Stimulated activated CD8-positive, alpha-beta memory T cell treated with anti-CD3 and anti-CD28 coated beads, Interleukin-7, amount 100 ng/mL, for 1 hour (primary cell): ENCODE measurements at places on chromosomes 11 and 22.

- DNase-seq: no peak
Measured at GRCh38 chr11:58275002-58275401, 6.9 kb upstream of the OR10W1 start.

DNA sequence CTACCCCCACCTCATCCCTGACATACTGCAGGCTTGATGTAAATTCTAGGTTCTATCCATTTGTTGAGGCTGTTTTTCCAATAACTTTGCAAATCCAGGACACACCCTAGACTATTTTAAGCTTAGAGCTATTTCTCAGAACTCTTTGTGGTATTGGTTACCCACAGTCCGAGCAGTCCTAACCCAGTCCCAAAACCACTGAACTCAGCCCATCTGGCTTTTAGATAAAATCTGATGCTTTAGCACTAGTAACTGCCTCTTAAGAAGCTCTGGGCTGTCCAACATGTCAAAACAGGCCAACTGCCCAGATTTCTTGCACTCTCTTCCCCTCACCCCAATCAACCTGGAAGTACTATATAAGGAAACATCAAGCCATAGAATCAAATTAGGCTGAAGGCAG lies 344.4 kb upstream of the CADM1 start:
- no peak for DNase-seq

- DNase-seq: no peak
Measured at GRCh38 chr22:45860201-45860600, 116.8 kb downstream of the WNT7B start.

DNA sequence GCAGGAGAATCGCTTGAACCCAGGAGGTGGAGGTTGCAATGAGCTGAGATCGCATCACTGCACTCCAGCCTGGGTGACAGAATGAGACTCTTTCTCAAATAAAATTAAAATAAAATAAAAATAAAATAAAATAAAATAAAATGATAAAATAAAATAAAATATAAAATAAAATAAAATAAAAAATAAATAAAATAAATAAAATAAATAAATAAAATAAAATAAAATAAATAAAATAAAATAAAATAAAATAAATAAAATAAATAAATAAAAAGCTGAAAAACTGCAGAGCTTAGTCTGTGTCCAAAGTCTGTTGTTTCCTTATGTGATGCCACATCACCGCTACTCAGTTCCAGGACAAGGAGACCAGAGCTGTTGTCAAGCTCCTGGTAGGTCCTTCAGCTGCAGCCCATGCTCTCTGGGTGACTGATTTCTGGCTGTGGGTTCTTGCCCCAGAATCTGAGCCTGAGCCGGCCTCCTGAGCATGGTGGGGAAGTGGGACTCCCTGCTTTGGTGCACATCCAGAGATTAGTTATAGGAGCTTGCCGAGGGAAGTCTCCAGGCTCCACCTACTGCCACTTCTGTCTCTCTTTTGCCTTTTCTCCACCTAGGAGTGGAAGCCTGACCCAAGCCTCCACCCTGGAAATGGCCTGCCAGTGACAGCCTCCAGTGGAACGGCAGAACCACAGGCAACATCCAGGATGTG lies 31.3 kb upstream of the ADA2 start:
- no peak for DNase-seq

DNA sequence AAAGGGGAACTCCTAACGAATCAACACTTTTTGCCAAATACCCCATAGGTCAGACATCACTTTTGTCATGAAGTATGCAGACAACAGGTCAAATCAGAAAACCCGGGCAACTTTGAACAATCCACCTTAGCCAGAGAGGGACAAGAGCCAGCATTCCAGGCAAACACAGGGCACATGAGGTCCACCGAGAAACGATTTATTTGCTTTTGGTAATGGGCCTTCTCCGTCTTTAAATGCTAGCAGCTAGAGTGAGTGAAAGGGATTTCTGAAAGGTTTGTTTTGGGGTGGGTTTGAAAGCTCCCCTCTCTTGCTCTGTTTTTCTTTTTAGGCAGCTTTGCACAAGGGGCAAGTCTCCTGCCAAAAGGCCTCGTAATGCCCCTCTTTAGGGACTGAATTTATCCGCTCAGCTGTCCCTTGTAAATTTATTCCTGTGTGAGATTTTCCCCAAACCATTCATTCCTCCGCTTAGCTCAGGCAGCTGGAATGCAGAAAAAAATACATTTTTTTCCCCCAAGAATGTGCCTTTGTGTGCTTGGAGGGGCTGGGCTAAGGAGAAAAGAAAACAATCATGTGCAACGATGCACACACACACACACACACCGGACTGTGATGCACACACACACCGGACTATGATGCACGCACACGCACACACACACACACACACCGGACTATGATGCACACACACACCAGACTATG lies 196.9 kb downstream of the SNX19 start:
- no peak for DNase-seq

DNA sequence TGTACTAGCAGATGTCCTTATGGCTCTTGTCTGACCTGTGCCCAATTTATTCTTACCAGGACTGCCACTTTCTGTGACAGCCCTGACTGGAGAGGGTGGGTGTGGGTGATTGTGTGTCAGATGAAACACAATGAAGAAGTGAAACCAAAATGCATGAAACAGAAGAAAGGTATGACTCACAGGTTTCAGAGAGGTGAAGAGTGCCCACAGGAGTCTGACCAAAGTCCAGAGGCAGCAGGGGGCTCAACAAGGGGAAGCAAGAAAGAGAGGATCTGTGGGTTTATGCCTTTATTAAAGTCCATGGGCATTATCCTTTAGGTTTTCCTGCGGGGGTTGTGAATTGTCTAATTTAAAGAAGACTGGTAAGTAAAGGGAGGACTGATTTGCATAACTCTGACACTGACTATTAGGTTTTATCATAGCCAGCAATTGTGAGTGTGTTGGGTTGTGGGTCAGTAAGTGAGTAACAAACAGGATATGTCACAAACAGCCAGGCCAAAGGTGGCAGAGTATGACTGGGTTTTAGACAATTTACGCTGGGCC lies 3.9 kb upstream of the OR4C6 start:
- no peak for DNase-seq

GRCh38 chr11:13947379-13947778 lies 15.1 kb upstream of the SPON1 start:
- DNase-seq: no peak

GRCh38 chr11:120013325-120014250 lies 124.3 kb downstream of the TRIM29 start:
- DNase-seq: no peak

DNA sequence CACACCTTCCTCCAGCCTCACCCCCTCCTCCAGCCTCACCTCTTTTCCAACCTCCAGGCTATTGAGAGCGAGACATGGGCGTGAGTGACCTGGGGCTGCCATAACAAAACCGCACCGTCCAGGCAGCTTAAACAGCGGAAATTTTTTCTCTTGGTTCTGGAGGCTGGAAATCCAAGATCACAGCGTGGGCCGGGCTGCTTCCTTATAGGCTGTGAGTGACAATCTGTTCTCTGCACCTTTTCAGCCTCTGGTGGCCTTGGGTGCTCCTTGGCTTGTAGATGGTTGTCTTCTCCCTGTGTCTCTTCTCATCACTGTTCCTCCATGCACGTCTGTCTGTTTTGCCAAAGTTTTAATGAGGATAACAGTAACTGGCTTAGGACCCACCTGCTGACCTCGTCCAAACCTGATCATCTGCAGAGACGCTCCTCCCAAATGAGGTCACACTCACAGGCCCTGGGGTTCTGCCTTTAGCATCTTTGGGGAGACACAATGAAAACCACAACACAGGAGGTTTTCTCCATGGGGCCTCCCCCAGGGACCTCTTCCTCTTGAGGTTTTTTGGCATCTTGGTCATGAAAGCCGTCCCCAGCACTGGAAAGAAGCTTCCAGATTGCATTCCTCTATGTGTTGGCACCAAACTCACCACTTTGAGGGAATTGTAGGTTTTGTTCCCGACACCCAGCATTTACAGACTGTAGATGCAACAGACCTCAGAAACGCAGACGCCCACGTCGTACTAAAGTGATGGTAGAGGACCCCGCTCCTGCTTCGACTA lies 878.1 kb downstream of the BRD1 start:
- DNase-seq: no peak

GRCh38 chr11:47060807-47061206 lies 115.9 kb downstream of the ARFGAP2 start:
- DNase-seq: no peak

DNA sequence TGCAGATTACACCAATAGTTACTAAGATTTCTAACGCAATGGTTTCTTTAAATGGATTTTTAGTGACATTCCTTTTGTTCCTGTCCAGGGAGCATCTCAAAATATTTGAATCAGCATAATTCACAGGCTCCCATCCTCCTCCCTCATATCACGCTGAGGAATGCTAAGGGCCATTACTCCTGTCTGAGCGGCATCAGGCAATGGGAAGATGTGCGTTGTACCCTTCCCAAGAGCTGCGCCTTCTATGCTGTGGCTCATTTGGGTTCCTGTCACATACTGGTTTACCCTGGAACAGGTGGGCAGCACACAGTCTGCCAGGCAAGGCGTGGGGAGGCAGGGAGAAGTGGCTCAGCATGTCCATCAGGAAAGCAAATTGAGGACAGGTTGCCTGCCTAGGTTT lies 121.9 kb downstream of the DBX1 start:
- no peak for DNase-seq

DNA sequence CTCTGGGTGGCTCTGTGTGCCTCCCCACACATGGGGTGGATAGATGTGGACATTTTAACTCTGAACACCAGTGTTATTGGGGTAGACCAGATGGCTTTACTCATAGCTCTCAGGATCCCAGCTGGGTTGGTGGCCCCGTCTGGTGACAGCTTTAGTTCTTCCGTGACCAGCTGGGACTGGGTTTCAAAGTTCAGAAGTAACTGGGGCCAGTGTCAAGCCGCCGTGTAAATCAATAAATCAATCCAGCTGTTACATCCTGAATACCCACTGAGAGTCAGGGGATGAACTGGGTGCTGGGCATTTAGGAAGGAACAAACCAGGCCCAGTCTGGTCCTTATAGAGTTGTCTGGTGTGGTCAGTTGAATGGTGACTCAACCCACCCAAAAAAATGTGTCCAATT lies 269.4 kb downstream of the CTTN start:
- no peak for DNase-seq

GRCh38 chr22:24183321-24184031 lies 2.2 kb downstream of the SUSD2 start:
- DNase-seq: no peak

- no peak for DNase-seq
Measured at GRCh38 chr11:18392434-18393321, 1.7 kb upstream of the LDHA start.

- DNase-seq: no peak
Measured at GRCh38 chr11:72425053-72425980, 9.0 kb downstream of the CLPB start.

DNA sequence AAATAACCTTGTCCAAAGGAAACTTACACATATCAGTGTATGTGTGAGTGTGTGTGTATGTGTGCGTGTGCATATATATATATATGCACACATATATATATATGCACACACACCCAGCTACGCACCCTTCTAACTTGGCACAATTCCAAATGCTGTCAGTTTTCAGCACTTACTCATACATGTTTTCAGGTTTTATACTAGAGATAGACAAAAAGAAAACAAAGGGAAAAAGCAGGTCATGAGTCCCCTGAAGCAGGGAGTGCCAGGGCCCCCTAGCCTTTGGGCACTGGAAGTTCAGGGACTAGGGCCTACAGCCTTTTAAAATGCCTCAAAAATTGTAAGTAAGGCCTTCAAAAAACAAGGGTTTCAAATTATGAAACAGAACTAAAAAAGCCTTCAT lies 265.4 kb downstream of the CADM1 start:
- no peak for DNase-seq

- peak; percentile 54 for DNase-seq
Measured at GRCh38 chr11:33065445-33066178, 26.2 kb downstream of the TCP11L1 start.

DNA sequence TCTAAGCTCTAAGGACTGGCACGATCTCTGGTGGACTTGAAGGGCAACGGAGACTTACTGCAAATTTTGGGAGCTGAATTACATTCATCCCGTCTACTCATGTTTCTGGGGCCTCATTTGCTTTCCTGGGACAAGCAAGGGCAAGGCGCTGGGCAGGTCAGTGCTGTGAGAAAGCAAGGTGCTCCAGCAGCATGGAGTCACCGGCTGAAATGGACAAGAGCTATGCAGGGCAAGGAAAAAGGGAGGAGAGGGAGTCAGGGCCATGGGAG lies 25.6 kb downstream of the FLI1 start:
- no peak for DNase-seq

GRCh38 chr11:15189641-15190365 lies 75.1 kb downstream of the INSC start:
- DNase-seq: no peak

GRCh38 chr11:24238771-24239645 lies 257.8 kb upstream of the LUZP2 start:
- DNase-seq: no peak

GRCh38 chr22:46050451-46050845 lies 73.5 kb upstream of the WNT7B start:
- no peak for DNase-seq

GRCh38 chr22:47837703-47838102 lies 1075.3 kb downstream of the TBC1D22A start:
- no peak for DNase-seq

- no peak for DNase-seq
Measured at GRCh38 chr22:22161924-22162851, 82.4 kb upstream of the VPREB1 start.

- no peak for DNase-seq
Measured at GRCh38 chr22:20010307-20011122, 6.1 kb downstream of the ARVCF start.
